T follicular helper cell (primary cell): ENCODE measurements at places on chromosomes 7 and 10.

- no peak for DNase-seq
Measured at GRCh38 chr7:37076668-37077067, 352.4 kb upstream of the AOAH start.

DNA sequence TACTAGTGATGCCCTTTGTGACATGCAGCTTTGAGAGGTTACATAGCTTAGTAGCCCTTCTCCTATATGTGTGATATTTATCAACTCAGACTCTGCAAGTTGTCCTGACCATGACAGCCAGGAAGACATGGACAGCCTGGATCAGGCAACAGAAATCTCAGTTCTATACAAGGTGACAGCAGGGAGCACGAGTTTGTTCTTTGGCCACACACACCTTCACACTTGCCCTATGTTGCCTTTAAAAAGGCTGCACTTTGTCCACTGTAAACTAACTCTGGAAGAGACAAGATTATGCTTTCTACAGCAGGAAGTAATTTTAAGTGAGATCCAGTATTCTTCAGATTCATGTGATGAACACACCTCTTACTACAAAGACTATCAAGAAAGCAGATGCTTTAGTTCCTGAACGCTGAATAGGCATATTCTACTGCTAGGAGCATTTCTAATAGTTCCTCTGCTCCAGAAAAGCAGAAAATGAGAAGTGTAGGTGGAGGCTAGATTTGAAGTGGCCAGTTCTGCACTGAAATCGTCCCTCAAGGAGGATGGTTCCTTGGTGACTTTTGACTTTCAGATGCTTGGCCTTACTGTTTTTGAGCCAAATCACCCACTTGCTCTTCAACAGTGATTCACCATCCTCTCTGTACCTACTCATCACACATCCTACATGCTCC lies 239.2 kb downstream of the COBL start:
- no peak for DNase-seq

- no peak for DNase-seq
Measured at GRCh38 chr7:21543528-21544302, 876 bp downstream of the DNAH11 start.

GRCh38 chr7:50274361-50274760 lies 30.2 kb upstream of the IKZF1 start:
- DNase-seq: no peak

GRCh38 chr10:119826771-119827170 lies 45.9 kb downstream of the MCMBP start:
- no peak for DNase-seq

- no peak for DNase-seq
Measured at GRCh38 chr7:41107938-41108448, 594.9 kb downstream of the INHBA start.

GRCh38 chr7:99106821-99107241 lies 37.1 kb downstream of the SMURF1 start:
- no peak for DNase-seq

GRCh38 chr7:132815130-132815529 lies 238.9 kb upstream of the PLXNA4 start:
- DNase-seq: no peak

- DNase-seq: peak; percentile 27
Measured at GRCh38 chr7:100894860-100895700, 608 bp downstream of the ACHE start.

DNA sequence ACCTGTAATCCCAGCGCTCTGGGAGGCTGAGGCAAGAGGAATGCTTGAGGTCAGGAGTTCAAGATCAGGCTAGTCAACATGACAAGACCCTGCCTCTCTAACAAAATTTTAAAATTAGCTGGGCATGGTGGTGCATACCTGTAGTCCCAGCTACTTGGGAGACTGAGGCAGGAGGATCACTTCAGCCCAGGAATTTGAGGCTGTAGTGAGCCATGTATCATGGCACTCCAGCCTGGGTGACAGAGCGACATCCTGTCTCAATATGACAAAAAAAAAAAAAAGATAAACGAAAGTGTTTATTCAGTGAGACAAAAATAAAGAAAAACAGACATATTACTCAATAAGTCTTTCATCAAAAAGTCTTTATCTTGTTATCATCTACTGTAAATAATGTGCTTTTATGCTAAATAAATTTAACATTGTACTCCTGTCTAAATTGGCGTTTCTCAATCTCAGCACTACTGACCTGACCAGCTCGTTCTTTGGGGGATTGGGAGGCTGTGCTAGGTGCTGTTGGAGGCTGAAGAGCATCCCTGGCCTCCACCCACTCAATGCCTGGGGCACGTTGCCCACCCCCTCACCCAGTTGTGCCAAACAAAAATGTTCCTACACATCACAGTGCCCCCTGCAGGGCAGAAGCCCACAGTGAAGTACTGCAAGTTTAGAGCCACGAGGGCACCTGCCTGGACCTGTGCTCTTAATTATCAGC lies 57.7 kb downstream of the NCAPG2 start:
- no peak for DNase-seq

- no peak for DNase-seq
Measured at GRCh38 chr7:154685564-154685901, 317.4 kb downstream of the PAXIP1 start.

- no peak for DNase-seq
Measured at GRCh38 chr10:22489975-22490374, 144.7 kb downstream of the SPAG6 start.

DNA sequence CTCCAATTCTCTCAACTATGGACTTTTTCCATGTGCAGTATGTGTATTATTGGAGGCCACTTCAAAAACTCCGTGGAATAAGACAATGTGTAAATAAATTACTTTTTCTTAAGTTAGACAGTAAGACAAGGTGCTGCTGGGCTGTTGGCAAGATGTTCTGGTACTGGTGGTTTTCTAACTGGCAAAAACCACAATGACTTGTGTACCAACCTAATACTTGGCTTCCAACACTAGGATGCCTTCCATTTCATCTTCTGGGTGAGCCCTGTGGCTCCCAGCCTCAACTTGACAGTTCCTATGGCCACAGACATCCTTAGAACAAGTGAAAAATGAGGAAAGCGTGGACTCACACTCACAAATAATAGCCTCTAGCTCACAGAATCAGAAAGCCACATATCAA lies 77.0 kb downstream of the OSBPL3 start:
- DNase-seq: no peak

DNA sequence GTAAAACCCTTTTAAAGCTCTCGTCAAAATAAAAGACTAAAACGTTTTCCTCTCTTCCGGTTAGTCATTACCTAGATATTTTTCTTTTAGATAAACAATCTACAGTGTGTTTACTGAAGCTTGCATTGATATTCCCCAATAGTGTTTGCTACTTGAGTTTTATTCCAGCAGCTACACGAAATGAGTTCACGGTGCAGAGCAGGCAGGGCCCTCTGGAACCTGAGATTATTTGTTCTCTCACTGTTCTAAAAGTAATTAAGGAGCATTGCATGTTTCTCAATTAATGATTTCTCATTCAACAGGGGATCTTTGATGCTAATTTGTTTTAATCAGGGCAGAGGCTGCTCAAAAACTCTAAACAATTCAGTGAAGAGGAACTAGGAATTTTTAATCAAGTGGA lies 319.7 kb downstream of the GFRA1 start:
- no peak for DNase-seq

GRCh38 chr7:99324559-99324958 lies 1.1 kb upstream of the ARPC1A start:
- no peak for DNase-seq

DNA sequence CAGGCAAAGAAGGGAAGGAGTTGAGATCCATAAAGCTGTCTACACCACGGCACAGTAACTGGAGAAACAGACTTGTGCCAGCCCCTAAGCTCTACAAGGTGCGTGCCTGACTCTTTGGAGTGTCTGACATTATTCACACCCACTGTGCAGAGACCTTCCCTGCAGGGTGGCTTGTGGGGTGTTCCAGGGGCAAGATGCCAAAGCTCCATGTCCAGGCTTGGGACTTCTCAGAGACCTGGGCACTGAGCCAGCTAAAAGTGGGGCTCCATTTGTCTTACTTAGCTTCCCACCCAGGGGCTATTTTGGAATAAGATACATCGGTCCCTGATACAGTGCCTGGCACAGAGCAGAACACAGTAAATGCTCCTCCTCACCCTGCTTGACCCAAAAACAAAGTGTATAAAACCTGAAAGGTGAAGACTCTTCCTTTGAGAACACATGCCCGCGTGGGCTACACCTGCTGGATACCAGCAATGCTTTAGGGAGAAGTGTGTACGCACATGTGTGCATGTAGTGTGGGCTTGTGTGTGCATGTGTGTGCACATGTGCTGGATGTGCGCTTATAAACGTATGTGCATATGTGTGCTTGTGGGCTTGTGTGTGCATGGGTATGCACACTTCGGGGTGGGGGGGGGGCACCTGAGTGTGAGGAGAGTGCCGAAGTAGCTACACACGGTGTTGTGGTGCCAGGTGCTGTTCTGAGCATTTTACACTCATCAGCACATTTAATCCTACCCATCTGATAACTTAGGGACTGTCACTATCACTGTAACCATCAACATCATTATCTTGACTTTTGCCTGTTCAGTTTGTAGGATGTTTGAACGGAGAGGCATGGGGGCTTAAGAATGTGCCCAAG lies 143.0 kb downstream of the ARHGAP22 start:
- DNase-seq: no peak

DNA sequence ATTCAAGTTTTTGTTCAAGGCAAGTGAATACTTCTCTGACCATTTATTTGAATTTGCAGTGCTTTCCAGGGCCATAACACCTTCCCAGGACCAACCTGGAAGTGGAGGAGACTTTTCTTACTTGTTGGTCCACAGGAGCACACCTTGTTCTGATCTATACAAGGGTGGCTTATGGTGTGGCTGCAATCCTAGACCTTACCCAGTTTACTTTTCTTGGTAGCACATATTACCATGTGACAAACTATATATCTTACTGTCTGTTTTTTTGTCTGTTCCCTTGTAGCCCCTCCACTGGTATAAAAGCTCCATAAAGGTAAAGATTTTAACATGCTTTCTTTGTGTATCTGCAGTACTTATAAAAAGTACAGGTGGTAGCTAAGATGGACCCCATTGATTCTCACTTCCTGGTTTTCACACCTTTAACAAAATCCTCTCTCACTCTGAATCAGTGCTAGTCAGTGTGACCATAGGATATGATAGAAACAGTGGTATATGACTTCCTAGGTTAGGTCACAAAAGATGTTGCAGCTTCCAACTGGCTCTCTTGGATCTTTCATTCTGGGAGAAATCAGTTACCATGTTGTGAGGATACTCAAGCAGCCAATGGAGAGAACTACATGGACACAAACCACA lies 5.6 kb upstream of the ASB4 start:
- no peak for DNase-seq

- no peak for DNase-seq
Measured at GRCh38 chr7:128259131-128260061, 18.3 kb downstream of the LEP start.

- no peak for DNase-seq
Measured at GRCh38 chr10:10141782-10142382, 875.8 kb upstream of the CELF2 start.

DNA sequence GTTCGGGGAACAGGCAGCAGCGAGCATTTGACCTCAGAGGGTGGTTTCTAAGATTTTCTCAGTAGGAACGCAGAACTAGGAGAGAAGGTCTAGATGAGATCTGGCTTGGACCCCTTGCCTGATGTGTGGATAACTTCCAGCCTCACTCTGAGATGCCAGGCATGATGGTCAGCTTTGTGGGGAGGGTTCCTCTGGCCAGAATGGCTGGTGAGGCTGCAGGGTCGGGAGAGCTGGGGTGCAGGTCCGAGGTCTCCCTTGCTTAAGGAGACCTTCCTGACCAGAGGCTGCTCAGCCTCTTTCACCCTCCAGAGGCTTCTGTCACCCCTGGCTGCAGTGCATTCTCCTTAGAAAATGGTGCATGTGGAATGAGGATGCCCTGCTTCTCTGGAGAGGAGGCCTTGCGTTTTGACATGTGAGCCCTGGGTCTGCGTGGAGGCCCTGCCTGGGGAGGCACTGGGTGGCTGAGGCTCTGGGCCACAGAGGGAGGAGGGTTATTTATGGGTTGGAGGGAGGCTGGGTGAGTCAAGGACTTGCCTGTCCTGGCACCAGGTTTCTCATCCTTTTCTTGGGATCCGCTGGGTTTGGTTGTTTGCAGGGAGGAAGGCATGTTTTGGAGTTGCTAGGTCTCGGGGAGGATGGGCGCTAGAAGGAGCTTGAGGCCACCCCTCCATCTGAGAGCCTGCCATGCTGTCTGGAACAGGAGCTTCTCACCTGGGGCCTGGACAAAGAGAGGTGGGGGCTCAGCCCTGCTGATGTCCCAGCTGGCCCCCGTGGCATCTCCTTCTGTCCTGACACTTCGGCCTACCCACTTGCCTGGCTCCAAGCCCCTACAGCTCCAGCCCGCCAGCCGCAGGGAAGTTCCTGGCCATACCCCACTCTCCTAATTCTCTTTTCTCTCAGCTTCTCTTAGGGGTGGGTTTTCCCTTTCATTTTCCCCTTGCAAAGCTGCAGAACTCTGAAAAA lies 3.9 kb downstream of the FAM241B start:
- no peak for DNase-seq

- no peak for DNase-seq
Measured at GRCh38 chr10:128631801-128632241, 505.6 kb upstream of the MKI67 start.

- DNase-seq: no peak
Measured at GRCh38 chr7:151454932-151455530, 15.1 kb upstream of the CRYGN start.

GRCh38 chr7:49014870-49015269 lies 90.5 kb downstream of the CDC14C start:
- no peak for DNase-seq

DNA sequence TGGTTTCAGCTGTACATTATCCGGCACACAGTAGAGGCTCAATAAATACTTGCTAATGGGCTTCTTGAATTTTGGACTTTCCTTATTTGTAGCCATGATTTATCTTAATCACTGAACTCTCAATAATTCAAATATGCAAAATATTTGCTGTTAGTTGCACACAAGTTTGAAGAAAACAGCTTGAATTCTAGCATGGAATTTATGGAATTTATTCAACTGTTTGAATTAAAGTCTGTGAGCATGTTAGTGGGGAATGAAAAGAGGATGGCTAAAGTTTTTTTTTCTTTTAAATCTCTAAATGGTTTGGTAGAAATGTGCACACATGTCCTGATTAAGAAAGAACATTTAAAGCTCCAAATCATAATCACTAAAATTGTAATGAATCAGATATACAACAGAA lies 42.5 kb downstream of the SIRT1 start:
- no peak for DNase-seq

GRCh38 chr7:26011039-26011696 lies 140.8 kb upstream of the NFE2L3 start:
- no peak for DNase-seq

DNA sequence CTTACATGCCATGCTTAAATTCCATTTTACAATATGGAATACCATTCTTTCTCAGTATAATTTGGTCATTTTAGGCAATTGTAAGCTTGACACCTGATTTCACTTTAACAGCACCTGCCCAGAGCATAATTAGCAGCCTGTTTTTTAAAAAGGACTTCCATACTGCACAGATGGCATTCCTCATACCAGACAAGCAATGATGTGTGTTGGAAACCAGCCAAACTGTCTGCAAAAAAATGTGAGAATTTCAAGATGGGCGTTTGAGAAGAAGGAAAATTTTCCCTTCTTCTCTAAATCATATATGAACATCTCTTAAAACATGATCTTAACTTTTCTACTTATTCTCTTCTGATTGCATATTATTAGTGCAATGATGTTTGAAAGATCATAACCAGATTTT lies 40.4 kb upstream of the AGMO start:
- no peak for DNase-seq

GRCh38 chr10:11719496-11720259 lies 22.5 kb upstream of the ECHDC3 start:
- no peak for DNase-seq

- no peak for DNase-seq
Measured at GRCh38 chr7:35820858-35821257, 20.0 kb downstream of the SEPTIN7 start.

GRCh38 chr10:98519841-98520240 lies 73.1 kb upstream of the HPS1 start:
- no peak for DNase-seq
